ENCODE measurements at places on chromosomes 1 and 21.

DNA sequence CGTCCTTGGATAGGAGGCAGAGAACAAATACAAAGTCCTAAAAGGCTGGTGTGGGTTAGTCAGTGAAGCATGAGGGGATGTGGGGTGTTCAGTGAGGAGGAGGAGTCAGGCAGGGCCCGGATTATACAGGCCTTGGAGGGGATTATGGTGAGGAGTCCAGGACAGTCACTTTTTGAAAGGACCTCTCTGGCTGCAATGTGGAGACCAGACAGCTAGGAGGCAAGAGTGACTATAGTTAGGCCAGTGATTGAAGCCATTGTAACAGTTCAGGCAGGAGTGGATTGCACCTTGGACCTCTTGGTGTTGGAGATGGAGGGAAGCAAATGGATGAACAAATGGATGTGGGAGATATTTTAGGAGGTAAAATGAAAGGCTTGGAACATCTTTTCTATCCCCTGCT lies 115.8 kb downstream of the C1orf94 start:
- no peak for DNase-seq

- no peak for DNase-seq
These were observed 131.8 kb upstream of the SGIP1 start for GRCh38 chr1:66402194-66402593.

DNA sequence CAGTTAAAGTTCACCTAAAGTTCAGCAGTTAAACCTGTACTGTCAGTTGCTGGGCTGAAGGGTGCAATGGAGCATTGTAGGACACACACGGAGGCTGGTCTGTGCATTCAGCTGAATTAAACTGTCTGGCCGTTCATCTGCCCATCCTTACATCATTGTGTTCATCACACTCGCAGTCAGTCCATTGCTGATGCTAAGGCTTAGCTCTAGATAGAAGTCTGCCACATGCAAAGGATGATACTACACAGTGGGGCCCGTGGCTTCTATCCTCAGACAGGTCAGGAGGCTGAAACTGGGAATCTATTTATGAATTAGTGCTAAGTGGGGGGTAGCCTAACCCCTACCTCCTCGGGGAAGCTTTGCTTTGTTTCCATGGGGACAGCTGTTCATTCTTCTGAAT lies 60.4 kb downstream of the CNIH3 start:
- no peak for DNase-seq

- DNase-seq, result no peak
These were observed 34.9 kb upstream of the CACNA1E start for GRCh38 chr1:181448461-181448860.

DNA sequence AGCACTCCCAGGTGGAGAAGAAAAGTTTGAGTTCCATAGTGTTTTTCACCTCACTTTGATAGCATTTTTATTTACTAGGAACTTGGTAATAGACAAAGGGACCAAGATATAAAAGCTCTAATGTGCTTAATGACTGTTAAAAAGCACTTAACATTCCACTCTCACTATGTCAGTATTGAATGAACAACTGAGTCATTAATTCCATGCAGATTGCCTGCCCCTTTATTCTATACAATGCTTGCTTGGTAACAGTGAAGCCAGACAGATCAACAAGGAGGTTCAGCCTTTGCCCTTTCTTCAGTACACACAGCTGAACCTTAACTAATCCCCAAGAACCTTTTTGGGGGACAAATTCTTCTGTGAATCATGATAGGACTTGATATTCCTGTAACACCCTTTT lies 425.5 kb downstream of the NUF2 start:
- no peak for DNase-seq

- DNase-seq, result no peak
These were observed 186.3 kb downstream of the VPS13D start for GRCh38 chr1:12416101-12416500.

GRCh38 chr1:237033804-237034203 lies 8.2 kb upstream of the RYR2 start:
- DNase-seq, result no peak

DNA sequence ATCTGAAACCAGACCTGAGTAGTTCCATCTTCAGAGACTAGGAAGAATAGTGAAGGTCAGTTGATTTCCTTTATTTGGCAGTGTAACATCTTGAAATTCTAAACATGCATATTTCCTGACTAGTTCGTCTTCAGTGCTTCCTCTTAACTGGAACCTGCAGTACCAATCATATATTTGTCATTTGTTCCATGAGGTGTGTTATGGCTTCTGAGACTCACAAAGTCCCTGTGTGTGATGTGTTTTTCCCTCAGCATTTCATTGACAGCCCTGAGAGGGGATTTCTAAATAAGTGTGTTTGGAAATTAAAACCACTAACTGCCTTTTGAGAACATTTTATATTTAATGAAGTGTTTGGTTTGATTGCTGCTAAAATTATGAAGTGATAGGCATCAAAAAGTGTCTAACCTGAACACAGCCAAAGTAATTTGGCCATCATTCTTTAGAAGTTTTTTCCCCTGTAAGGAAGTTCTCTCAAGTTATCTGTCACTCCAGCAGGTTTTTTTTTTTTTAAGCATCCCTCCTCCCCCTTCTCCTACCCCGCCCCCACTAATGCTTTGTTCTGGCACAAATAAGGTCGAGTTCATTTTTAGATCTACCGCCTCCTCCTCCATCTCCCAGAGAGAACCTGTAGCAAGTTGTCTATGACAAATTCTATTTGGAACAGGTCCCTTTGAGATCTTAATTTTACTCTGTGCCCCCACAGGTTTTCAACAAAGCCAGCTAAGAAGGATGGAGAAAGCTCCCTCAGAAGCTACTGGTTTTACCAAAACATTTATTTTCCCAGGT lies 61.4 kb downstream of the TMEM200B start:
- DNase-seq, result peak; percentile 33

DNA sequence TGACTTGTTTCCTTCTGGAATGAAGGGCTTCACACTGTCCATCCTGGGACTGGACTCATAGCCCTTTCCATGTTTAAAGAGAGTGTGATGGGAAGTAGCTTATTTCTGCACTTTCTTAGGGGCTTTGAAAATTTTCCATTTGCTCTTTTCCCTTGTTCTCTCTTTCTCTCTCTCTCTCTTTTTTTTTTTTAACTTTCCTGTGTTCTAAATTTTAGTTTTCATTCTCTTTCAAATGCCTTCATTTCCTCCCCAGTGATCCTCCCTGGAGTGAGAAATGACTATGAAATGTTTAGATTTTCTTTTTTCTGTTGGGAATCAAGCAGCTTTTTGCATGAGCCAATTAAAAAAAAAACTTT lies 2.1 kb downstream of the AK4 start:
- no peak for DNase-seq

DNA sequence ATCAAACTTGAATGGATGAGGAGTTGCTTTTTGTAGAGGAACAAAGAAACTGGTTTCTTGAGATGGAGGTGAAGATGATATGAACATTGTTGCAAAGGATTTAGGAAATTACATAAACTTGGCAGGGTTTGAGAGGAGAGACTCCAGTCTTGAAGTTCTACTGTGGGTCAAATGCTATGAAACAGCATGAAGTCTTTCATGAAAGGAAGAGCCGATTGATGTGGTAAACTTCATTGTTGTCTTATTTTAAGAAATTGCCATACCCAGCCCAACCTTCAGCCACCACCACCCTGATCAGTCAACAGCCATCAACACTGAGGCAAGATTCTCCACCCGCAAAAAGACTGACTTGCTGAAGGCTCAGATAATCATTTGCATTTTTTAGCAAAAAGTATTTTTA lies 52.2 kb downstream of the SIPA1L2 start:
- no peak for DNase-seq

DNA sequence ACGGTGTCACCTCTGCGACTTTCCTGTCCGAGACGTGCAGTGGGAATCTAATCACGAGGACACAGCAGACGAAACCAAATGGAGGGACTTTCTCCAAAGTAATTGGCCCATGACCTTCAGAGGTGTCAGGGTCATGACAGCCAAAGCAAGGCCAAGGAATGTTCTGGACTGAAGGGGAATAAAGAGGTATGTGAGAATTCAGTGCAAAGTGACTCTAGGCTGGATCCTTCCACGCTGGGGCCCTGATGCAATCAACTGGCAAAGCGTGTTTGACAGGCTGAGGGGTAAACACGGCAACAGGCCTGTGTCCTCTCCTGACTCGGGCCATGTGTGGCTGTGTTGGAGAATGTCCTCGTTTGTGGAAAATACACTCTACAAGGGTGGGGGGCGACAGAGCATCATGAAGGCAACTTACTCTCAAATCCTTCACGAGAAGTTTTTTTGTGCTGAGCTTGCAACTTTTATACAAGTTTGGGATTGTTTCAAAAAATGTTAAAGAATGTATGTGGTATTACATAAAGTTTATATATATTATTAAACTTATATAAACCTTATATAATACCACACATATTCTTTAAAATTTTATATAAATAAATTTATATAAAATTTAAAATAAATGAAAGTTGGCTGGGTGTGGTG lies 1.7 kb downstream of the CFAP74 start:
- no peak for DNase-seq

Measured in stimulated activated CD8-positive, alpha-beta memory T cell treated with anti-CD3 and anti-CD28 coated beads, Interleukin-4, amount 100 ng/mL, for 48 hours (primary cell).